ENCODE measurements at places on chromosomes 7 and 10.

GRCh38 chr7:1187127-1187526 lies 27.1 kb upstream of the ZFAND2A start:
- no peak for DNase-seq

DNA sequence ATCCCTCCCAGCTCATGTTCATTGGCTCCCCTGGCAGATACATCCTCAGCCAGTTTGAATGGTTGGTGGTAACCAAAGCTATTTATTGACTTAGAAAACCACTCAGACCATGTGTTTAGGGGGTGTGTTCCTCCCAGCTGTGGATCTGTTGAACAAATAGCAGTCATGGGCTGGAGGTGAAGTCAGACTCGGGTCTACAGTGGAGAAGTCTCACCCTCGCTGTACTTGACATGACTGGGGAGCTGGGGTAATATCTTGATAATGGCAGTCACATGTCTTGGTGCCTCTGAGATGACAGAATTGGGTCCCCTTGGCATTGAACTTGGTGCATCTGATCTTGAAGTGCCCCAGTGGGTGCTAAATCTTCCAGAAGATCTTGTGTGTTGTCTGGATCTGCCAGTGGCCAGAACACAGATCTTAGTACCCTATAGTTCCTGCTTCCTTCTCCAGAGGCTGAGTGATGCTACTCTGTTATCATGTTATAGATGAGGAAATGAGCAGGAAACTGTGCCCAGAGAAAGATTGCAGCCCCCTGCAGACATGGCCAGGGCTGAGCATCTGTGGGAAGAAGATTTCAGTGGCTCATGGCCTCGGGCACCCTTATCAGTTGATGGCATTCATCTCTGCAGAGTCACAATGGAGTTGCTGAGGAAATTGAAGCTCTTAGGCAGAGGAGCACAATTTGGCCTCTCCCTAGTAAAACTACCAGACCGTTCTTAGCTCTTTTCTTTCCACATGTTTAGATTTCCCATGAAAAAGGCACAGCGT lies 50.4 kb downstream of the ADRA2A start:
- no peak for DNase-seq

- peak; percentile 72 for DNase-seq
Observed at GRCh38 chr10:71860243-71861029, 9.4 kb upstream of the PSAP start.

DNA sequence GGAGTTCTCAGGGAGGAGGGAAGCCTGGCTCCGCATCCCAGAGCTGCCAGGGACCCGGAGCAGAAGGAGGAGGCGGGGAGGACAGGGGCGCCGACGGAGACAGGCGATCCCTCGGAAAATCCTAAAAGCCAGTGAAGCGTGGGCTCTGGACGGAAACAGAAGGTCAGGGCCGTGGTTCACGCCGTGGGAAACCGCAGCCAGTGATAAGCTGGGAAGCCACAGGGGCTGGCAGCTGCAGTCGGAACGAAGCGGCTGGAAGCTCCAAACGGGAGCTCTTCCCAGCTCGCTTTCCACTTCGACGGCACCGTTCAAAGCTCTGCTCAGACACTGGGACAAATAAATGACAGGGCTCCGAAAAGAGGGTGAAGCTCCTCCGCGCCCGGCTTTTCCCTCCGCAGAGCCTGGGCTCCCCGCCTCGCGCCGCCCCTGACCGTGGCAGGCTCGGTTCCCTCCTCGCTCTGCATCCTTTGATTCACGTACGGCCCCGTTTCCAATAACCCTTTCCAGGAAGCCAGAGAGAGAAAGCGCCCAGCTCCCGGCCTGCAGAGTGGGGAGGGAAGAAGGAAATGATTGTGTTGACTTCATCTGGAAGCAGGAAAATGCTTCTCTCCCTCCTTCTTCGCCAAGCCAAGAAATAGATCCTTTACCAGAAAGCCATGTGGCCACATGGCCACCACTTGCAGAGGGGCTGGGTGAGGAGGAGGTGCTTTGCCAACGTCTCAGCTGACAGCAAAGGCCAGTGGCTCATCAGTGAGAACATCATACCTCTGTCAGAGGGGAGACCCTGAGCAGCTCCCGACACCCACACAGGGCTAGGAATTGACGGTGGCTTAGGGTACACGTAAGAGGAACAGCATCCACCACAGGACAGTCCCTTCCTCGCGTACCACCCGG lies 57.4 kb downstream of the ADRB1 start:
- DNase-seq, result peak; percentile 59

- no peak for DNase-seq
Observed at GRCh38 chr7:139914306-139915267, 85.5 kb downstream of the TBXAS1 start.

GRCh38 chr10:16770670-16771069 lies 46.6 kb downstream of the RSU1 start:
- no peak for DNase-seq

- no peak for DNase-seq
Observed at GRCh38 chr10:99279626-99280111, 44.0 kb upstream of the HPSE2 start.

DNA sequence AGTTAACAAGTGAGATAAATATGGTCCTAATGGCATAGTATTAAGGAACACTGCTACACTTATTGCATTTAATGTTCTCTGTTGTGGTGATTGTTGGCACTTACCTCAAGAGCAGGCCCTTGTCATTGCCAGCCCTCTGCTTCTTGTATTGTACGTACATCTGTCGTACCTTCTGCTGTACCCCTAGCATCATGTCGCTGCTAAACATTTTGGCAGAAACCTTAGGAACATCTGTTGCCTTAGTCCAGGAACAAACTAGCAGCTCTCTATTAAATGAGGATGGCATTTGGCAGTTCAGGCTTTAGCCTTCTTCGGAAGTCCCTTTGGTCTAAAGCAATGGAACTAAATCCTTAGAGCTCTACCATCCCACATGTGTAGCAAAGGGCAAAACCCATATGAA lies 47.6 kb downstream of the PRKG1 start:
- DNase-seq, result no peak

GRCh38 chr7:72127136-72127535 lies 285.0 kb downstream of the CALN1 start:
- no peak for DNase-seq

DNA sequence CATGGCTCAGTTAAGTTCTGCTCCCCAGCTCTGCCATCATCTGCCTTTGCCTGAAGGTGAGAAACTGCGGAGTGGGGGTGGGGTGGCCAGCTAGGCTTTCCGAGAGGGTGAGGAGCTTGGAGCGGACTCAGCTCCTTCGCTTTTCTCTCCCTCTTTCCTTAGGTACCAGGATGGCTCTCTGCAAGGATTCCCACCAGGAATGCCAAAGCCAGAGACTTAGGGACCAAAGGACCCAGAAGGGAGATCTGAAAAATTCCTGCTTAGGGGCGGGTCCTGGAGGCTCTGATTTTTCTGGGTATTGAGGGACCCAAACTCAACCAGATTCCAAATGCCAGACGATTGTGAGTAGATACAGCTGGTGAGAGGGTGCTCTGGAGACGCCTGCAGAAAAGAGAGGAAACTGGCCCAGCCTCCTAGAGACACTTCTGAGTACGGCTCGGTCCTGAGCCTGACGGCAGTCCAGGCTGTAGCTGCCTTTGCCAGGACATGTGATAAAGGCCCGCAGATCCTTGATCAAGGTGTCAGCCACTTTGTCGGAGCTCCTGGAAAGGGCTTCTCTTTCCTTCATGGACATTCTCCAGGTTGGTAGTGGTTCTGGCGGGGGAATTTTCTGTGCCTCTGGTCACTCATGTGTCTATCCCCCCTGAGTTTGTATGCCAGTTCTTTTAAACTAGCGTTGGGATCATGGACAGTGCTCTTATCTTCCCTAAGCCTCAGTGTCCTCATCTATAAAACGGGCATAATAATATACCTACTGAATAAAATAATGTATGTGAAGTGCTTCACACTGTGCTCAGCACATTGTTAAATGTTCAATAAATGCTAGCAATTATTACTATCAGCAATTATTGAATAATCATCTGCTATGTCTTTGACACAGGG lies 42.5 kb upstream of the BTRC start:
- DNase-seq, result peak; percentile 37

- DNase-seq, result peak; percentile 17
Observed at GRCh38 chr7:68258609-68259008, 1262.0 kb downstream of the TYW1 start.

DNA sequence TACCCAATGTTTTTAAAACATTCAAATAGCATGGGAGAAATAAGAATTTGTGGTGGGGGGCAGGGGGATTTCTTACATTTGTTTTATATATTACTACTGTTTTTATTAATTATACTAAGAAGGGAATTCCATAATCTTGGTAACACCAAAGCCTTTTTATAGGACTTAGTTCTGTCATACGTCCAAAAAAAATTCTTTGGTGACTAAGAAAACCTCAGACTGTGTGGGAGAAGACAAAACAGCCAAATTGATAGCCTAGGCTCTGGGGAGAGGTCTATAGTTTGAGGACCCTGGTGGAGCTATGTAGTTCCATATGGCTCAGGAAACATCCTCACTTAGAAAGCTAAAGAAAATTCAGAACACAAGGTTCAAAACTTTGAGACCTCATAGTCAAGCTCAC lies 23.4 kb downstream of the ACSM6 start:
- no peak for DNase-seq

DNA sequence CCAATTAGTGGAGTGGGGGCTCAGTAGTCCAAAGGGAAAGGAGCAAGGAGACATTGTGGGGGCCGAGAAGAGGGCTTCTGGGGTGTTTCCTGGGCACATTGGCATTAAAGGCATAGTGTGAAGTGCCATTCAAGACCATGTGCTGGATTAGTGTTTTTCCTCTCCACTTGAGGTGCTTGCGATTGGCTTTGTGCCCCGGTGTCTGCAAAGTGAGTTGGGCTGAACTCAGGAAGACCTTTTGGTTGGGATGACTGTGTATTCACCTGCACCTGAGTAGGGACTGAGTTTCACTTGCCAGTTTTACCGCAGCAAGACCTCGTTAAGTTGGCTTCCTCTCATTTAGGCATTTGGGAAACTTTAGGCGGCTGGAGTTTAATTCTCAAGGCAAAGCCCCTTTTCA lies 73.0 kb downstream of the TCF7L2 start:
- DNase-seq, result no peak

GRCh38 chr7:25855854-25856782 lies 295.9 kb upstream of the NFE2L3 start:
- peak; percentile 65 for DNase-seq

DNA sequence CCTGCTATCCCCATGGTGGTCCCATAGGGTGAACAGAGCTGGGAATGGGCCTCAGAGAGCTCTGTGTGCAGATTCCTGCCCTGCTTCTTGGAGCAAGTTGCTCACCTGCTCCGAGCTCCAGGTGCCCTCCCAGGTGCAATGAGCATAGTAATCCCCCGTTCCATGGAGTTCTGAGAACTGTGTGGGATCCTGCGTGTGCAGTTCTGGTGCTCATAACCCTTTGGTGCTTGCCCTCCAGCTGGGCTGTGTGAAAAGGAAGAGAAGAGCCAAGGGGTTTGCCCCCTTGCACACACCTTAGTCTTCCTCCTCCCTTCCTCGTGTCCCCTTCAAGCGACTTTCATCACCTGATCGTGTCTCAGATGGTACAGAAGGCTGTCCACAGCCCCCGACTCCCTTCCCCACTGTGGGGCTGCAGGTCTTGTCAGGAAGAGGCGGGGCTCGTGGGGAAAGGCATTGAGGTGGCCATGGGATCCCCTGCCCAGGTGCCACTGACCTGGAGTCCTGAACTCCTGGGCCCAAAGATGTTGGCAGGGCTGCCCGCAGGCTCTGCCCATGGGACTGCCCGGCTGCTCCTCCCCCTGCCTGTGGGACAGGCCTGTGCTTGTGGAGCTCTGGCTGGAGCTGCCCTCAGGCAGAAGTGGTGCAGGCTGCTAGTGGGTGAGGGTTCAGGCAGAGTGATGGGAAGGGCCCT lies 21.9 kb upstream of the ZNF488 start:
- no peak for DNase-seq

DNA sequence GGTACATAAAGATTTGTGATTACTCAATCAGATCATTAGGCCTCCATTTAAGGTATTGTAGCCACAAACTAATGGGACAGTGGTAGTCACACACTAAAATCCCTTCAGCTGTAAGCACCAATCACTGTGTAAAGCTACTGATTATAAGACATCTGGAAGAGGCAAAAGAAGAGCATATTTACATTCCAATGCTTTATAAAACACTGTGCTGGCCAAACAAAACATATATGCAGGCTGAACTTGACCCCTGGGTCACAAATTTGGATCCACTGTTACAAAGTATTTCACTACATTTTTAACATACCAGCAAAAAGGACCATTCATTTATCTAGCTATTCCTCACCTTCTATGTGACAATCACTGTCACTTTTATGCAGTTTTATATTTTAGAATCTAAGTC lies 41.4 kb upstream of the ANLN start:
- DNase-seq, result no peak

GRCh38 chr7:116211913-116212596 lies 1.7 kb downstream of the TES start:
- no peak for DNase-seq

DNA sequence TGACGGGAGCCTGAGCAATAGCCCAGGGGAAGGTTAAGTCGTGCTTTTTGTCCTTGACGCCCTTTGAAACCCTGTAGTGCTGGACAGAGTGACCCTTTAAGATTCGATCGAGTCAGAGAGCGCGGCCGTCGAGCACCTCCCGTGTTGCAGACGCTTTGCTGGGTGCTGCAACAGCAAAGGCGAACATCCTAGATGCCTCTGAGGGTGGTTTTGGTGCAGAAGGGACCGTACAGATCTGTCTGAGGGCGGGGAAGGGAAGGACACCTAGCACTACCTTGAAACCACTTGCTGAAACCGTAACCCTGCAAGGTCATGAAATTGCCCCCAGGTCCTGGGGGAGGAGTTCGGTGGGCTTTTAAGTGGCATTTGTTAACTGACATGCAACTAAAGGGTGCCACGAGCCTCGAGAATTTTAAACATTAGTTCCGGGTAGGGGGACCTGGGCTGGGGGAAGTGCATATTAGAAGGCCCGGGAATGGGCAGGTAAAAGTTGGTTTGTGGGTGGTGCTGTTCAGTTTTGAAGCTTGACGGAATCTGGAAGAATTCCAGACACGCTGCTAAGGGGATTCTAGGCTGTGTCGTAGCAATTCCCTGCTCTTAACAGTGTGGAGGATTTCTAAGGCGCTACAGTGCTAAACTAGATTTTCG lies 786 bp downstream of the ATP5F1C start:
- DNase-seq, result peak; percentile 52

DNA sequence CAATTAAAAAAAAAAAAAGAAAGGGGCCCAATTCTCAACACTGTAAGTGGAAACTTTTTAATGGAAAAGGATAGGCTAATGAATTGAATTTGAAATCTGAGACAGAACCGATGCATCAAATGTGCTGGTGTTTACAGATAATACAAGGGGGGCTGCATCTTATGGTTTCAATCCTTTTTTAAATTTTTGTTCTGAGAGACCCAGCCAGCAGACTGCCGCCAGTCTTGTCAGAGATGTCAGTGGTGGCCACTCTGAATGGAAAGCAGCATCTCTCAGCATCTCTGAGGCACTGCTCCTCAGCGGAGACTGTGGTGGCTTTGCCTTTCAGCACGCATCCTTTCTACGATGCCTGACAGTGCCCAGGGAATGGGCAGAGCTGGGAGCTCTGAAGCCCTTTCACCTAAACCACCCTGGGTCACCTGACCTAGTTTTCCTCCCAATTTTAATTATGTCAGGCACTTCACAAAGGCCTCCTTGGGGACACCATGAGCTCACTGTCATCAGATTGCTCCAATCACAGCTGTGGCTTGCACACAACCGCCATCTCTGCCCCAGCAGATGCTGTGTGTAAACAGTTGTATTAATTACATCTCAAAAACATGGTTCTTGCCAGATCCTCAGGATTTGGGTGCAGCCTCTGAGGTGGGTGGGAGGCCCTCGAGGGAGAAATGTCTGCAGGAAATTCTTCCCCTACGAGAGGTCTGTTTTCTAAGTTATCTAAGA lies 81.2 kb downstream of the EGFR start:
- DNase-seq, result no peak

- peak; percentile 65 for DNase-seq
Observed at GRCh38 chr7:137606061-137606674, 240.6 kb downstream of the DGKI start.

GRCh38 chr7:28573059-28573553 lies 160.8 kb downstream of the CREB5 start:
- DNase-seq, result no peak
